ENCODE measurements at places on chromosomes 3 and 15.

DNA sequence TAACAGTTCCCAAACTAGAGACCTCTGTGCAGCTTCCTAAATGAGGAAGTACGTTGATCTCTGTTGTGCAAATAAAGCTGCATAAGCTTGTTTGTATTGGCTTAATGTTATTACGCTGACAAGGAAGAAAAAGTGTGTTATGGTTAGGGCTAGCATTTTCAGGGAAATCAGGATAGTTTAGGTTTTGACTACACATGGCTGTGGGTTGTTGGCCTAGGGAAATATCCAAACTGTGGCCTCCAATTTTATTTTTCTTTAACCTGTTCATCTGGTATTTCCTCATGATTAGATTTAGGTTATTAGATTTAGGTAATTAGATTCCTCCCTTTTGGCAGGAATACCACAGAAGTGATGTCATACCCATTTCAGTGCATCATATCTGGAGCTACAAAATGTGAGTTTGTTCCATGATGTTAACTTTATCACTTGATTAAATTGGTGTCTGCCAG is 8.7 kb upstream of the MCCC1 start:
- no peak for DNase-seq

DNA sequence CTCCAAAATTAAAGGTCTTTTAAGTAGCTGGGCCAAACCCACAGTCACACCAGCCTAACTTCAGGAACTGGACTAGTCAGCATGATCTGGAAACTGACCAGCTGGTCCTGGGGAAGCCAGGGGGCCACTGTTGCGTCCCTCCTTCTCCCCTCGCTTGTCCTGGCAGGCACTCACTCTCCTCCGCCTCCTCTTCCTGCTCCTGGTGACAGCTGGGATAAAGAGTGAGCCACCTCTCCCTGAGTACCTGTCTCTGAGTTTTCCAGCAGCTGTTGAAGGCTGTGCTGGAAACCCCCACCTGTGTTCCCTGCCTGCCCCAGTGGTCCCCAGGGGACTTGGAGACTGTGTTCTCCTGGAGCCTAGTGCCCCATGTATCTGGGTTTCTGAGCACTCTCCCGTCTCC is 56.0 kb downstream of the FGD5 start:
- DNase-seq = no peak

- no peak for DNase-seq
Measured at GRCh38 chr3:56121716-56122115, 346.6 kb downstream of the ERC2 start.

DNA sequence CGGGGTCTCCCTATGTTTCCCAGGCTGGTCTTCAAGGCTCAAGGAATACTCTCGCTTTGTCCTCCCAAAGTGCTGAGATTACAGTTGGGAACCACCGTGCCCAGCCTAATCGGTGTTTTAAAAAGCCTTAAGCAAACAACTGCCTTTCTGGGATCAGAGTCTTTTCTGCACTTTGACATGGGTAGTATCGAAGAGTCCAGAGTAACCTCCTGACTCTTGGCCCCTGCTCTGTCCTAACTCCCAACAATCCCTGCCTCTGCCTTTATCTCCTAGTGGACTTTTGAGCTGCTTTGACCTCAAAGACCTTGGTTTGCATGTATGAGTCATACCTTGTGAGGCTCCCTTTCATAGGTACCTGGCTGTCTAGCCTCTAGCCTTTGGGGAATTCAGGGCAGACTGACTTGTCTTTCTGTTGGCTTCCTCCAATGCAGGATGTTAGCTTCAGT is 21.0 kb upstream of the HACD2 start:
- no peak for DNase-seq

GRCh38 chr3:162722337-162722736 is 1225.7 kb downstream of the OTOL1 start:
- no peak for DNase-seq

- no peak for DNase-seq
Measured at GRCh38 chr3:133386876-133387275, 13.0 kb upstream of the BFSP2 start.

DNA sequence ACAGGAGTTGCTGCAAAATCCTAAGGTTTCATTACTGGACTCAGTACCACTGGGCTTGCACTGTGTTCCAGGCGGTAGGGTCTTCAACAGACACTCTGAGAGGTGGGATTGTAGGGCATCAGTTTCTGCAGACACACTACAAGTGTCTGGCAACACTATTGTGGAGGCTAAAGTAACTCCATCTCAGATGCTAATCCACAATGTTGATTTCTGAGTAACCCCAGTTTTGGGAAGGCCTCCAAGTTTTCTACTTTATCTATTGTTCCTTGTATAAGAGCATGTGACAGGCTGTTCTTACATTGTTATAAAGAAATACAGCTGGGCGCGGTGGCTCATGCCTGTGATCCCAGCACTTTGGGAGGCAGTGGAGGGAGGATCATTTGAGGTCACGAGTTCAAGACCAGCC is 2.5 kb upstream of the ABHD5 start:
- DNase-seq = no peak

- no peak for DNase-seq
Measured at GRCh38 chr15:29636140-29636539, 186.1 kb downstream of the TJP1 start.

- DNase-seq = no peak
Measured at GRCh38 chr3:144942093-144942837, 970.6 kb downstream of the DIPK2A start.

DNA sequence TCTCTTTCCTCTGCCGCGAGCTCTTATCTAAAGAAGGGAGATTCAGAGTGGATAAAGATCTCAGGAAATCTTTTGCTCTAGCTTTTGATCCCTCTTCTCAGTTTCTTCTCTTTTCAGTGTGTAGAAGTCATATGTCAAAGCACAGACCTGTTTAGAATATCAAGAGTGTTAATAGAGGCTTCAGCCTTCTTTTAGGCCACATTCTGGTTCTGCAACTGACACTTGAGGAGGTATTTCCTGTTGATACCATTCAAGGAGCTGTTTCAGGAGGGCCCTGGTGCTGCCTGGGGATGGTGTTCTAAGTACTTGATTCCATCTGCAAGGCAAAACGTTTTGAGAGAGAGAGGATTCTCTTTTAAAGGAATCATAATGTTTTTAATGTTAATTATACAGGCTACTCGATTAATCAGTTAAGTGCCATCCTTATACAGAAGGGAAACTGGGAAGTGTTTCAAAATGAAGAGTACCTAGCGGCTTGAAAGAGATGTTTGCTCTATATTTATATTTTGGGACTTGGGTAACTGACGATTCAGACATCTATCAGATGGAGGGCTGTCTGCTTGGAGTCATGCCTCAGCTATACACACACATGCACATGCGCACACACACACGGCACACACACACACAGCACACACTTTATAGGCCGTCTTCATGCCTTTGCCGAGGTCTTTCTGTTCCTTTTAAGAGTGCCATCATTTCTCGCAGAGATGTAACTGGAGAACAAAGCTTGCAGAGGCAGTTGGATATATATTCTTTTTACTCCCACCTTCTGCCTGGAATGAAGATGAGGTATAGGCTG is 313.9 kb downstream of the PTPRG start:
- DNase-seq = no peak

GRCh38 chr15:25727867-25728600 is 135.1 kb downstream of the ATP10A start:
- no peak for DNase-seq

GRCh38 chr3:189389346-189389745 is 217.6 kb downstream of the TPRG1 start:
- DNase-seq = no peak

DNA sequence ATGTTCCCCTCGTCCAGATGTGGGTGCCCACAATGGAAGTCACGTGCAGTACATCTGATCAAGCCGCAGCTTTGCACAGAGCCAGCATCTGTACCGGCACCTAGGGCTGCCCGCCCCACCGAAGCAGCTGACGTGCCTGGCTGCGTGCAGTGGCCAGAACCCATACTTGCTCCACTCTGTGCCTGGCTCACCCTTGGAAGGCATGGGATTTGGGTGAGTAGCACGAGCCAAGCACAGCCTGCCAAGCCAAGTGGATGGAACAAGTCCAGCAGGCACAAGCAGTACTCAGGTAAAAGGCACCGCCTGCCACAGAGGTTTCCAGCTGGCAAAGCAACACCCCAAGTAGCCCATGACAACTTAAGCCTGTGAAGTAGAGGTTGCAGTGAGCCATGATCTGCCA is 261.3 kb downstream of the TBC1D5 start:
- DNase-seq = no peak

DNA sequence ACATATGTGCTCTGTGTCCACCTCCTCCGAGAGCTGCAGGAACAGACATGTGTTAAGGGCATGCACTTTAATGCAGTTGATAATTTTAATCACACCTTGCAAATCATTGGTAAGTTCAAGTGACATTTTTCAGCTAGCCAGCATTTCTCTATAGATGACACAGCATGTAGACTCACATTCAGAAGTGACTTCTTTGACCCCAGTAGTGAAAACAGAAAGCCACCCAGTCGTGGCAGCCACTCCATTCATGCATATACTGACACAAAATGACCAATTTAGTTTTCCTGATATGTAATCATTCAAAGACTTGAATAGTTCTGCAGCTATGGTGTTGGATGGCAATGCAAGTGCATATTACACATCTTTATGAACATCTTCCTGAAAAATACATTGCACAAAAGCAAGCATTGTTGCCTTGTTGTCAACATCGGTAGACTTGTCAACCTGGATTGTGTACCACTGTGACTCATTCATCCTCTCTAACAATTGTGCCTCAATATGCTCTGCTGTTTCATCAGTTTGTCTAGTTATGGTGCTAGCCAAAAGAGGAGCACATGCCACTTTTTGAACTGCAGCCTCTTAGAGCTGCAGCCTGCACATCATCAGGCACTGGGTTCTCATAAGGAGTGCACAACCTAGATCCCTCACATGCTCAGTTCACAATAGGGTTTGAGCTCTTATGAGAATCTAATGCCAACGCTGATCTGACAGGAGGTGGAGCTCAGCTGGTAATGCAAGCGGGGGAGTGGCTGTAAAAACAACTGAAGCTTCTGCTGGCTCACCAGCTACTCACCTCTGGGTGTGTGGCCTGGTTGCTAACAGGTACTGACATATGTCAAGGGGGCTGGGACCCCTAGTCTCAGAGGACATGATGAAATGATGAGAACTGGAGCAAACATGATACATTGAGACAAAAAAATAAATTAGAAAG is 622.0 kb downstream of the PYDC2 start:
- DNase-seq = no peak

- no peak for DNase-seq
Measured at GRCh38 chr3:65856907-65857306, 181.8 kb downstream of the MAGI1 start.

DNA sequence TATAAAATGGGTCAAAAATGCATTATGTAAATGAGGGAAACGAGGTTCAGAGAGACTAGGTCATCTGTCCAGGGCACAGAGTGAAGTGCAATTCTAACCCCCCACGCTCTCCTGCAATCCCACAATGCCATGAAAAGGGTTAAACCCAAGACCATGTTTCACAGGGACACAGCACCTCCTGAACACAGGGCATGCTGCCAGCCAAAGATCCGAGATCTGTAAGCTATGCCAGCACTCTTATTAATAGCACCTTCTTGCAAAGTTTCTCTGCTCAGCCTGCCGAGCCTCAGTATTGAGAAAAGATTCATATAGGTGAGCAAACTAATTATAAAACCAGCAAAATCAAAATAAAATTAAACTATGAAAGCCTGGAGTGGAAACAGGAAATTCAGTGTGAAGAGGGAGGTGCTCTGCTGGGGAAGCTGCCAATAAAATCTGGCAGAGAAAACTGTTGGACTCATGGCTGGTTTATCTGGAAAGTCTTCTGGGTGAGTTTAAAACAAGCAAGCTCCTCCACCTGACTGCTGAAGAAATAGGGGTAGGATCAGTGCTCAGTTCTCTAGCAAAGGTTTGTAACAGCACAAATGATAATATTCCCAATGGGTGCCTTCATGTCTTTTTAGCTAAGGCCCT is 50.3 kb downstream of the LRIG1 start:
- no peak for DNase-seq

- no peak for DNase-seq
Measured at GRCh38 chr15:52397118-52397517, 101.5 kb upstream of the MYO5C start.
